ENCODE measurements at places on chromosomes 5 and 9. TPM values are rescaled to one million over a fixed set of nuclear protein-coding genes. Genes with fewer than 3 reads are reported as not detected.

DNA sequence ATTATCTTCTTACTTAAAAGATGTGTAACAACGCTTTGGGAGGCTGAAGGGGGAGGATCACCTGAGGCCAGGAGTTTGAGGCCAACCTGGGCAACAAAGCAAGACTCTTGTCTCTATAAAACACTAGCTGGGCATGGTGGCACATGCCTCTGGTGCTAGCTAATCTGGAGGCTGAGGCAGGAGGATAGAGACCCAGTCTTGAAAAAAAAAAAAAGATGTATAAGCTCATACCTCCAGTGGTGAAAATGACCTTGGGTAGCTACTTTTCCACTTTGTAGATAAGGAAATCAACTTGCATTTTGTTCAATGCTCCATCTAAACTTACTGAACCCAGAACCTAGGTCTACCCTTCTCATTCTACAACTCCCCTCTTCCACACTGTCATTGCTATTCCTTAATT is 16.6 kb downstream of the ARRDC3 start:
- DNase-seq, result no peak

DNA sequence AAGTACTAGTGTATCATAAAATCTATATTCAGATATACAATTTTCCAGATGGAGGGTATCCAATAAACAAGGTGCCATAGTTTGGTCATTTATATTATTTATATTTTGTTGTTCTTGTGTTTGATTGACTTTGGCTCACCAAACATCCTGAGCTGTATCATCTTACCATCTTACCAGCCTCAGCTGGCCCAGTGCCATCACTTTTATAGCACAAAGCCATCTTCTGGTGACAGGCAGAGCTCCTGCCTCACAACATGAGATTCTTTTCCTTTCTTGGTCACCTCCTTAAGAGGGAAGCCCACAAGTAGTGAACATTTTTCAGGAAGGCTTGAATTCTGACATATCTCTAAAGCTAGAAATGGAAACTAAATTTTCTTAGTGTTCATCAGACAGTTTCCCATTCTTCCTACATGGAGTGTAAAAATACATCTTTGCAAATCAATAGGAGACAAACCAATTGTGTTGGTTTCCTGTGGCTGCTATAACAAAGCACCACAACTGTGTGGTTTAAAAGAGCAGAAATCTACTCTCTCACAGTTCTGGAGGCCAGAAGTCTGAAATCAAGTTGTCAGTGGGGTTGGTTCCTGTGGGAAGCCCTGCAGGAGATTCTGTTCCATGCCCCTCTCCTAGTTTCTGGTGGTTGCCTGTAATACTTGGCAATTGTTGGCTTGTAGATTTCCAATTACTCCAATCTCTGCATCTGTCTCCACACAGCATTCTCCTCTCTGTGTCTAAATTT is 341.8 kb downstream of the MAN2A1 start:
- no peak for DNase-seq

- DNase-seq, result no peak
Observed at GRCh38 chr9:134895908-134896833, 15.6 kb downstream of the FCN2 start.

SREK1IP1 gene
- 24.1 TPM for total RNA-seq

ROR2 gene
- 56.0 TPM for total RNA-seq

Data from mucosa of descending colon (tissue), 3 donors.